ENCODE measurements at places on chromosomes 6 and 20.

- no peak for DNase-seq
Observed at GRCh38 chr6:116221911-116222310, 32.0 kb downstream of the TSPYL4 start.

DNA sequence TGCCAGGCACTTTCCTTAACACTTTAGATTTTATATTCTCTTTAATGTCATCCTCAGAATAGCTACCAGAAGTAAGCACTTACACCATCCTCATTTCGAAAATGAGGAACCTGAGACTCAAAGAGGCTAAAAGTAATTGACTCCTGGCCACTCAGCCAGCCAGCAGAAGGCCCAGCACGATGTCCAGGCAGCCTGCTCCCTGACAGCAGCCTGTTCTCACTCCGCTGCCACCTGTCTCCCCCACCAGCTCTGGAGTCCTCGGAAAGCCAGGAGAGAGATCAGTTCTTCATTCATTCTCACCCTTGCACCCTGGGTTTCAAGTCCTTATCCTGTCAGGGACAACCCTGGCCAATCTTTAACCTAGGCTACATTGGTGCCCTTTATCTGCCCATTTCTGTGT is 174.0 kb downstream of the SASH1 start:
- DNase-seq = no peak

GRCh38 chr6:19873031-19873430 is 35.9 kb downstream of the ID4 start:
- DNase-seq = no peak

- no peak for DNase-seq
Observed at GRCh38 chr20:17721802-17722486, 22.2 kb downstream of the BANF2 start.

- DNase-seq = peak; percentile 99
Observed at GRCh38 chr20:8476021-8476420, 344.0 kb downstream of the PLCB1 start.

DNA sequence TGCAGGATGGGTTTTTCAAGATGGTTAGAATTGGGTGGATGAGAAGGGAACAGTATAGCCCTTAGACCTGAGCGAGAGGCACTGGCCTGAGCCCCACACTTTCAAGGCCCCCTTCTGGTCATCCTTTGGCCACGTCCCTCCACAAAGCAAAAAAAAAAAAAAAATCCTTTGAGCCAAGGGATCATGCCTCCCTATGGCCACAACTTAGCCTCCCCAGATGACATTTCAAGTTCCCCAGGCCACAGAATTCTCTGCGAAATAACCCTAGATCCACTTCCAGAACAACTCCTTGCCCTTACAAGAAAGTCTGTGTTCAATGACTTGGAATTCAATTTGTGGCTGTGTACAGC is 30.4 kb downstream of the ELOVL2 start:
- no peak for DNase-seq

DNA sequence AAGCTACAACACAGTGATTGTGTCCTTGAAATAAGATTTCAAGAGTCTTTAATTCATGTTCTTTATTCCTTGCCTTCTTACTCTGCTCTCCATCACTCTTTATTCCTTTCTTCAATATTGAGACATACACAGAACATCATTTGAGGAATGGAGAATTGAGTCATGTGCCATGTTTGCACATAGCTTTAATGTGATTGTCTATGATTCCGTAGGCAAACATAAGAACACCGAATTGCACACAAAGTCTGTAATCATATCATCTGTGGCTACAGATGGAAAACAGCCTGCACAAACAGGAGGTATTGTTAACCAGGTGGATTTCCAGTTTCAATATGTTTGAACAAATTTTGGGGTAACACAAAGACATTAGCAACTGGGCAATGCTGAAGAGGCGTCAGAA is 571.6 kb upstream of the GJE1 start:
- no peak for DNase-seq

DNA sequence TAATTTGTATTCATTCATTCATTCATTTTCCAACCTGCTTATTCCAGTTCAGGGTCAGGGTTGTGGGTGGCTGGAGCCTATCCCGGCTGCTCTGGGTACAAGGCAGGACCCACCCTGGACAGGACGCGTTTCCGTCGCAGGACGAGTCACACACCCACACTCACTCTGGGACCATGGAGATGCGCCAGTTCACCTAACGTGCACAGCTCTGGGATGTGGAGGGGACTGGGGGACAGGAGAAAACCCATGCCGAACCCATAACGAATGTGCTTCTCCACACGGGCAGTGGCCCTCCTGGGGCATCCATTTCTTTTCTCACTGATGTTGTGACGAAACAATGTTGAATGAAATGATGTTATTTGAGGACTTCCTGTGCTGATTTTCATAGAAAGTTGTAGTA is 26.5 kb downstream of the ERMARD start:
- DNase-seq = no peak

DNA sequence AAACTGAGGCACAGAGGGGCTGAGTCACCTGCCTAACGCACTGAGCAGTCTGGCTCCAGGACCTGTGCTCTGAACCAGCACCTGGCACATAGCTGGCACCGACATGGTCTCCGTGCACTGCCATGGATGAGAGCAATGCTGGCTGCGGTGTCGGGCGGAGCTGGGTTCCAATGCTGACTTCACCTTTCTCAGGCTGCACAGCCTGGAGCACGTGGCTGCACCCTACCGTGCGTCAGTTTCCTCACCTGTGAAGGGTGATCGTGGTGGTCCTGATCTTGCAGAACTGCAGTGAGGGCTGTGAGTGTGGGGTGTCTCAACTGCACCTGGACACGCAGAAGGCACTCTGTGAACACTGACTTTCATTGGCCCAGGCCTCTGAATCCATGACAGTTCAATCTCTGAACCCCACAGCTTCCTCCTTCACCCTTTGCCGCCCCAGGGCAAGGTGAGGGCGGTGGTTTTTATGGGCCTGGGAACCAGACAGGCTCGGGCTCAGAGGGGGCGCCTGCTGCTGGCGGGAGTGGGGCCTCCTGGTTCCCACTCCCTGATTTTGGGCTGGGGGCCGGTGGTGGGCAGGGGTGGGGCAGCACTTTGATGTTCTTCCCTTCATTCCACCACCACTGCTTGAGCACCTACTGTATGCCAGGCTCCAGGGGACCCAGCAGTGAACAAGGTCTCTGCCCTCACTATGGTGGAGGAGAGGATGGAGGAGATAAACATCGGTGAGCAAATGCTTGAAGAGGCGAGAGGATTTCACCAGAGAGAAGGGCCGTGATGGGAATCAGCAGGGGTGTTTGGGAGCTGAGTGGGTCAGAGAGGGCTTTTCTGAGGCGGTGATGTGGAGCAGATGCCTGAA is 102.9 kb downstream of the CEBPB start:
- DNase-seq = no peak

DNA sequence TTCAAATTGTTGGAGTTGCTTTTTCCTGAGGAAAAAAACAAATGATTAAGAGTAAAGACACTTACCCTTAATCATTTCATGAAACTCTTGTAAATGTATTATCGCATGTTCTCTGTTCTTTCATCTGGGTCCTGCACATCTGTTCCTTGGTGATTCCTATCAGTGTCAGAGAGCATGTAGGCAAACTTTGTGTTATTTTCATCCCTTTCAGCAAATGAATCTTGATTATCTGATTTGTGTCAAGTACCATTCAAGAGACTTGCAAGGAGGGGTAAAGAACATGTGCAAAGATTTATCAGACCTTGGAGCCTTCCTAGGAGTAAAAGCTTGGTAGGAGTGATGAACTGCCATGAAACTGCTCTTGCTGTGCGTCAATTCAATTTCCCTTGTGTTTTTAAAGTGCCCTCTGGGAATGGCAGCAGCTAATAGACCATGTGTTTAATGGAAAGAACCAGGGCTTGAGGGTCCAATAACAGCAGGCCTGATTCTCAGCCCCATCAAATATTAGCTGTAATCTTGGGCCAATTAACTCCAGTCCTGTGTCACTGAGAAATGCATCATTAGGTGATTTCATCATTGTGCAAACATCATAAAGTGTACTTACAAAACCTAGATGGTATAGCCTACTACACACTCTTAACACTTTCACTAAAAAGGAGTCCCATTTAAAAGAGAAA is 118.9 kb upstream of the CEP85L start:
- DNase-seq = no peak

- no peak for DNase-seq
Observed at GRCh38 chr6:138222901-138223546, 4.7 kb upstream of the PBOV1 start.

- peak; percentile 96 for DNase-seq
Observed at GRCh38 chr6:166258854-166259276, 49.3 kb downstream of the PRR18 start.

DNA sequence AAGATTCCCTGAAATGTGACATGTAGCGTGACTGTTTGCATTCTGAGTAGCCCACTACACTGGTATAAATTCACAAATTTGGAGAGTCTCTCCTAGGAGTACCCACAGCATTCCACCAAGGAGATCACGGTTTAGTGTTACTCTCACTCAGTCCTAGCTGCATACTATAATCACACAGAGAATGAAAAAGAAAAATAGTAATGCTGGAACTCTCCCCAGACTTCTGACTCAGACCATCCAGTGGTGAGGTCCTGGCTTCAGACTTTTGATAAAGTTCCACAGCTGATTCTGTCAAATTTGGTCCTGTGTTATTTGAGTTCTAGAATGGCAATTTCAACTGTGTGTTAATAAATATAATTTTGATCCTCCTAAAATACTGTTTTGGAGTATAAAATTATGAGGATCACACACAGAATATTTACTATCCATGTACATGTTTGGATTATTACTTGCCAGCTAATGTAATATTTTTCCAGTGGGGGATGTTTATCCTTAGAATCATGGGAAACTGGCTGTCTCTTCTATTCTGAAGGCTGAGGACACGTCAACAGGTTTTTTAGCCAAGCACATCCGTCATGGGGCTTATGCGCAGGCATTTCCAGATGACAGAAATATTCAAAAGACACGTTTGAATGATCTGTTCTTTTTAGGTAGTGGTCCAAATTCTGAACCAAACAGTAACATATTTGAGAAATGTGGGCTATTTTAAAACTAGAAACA is 5.1 kb upstream of the KIAA0408 start:
- DNase-seq = no peak

DNA sequence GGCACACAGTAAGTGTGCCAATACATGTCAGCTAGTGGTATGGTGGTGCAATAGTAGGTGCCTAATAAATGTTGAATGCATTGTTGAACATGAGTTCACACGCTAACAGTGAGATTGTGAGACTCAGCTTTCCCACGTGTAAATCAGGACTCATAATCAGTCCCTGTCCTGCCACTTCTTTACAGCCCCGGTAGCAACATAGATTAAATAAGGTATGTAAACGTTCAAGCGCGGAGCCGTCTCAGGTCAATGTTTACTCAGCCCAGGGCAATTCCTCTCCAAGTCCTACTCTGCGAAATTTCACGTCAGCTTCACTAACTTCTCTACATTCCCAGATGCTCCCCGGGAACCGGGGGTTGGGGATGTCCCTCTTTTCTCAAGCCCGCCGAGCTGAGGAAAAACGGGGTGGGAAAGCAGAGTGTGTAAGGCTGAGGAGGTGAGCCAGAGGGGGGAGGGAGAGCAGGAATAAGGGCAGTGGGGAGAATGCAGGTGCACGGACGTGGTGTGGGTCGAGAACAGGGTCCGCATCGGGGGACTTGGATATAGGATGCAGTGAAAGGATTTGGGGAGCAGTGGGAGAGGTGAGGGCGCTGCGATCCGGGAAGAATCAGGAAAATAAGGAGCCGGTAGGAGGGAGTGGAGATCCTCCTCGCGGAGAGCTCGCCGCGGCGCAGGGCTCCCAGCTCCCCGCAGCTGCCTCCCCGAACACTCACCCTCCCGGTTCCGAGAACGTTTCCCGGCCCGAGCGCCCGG is 544 bp upstream of the TP53INP2 start:
- DNase-seq = no peak

DNA sequence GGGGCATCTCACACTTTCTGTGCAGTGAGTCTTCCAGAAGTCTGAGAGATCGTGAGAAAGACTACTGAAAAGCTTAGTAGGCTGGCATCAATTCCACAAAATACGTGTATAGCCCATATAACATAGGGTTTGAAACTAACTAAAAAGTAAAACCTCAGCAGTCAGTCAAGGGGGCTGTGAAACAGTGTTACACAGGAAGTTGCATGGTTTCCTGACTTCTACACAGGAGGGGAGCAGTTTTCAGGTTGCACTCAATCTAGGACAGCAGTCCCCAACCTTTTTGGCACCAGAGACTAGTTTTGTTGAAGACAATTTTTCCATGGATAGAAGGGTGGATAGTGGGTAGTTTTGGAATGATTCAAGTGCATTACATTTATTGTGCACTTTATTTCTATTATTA is 4.7 kb upstream of the LY86 start:
- DNase-seq = peak; percentile 82

DNA sequence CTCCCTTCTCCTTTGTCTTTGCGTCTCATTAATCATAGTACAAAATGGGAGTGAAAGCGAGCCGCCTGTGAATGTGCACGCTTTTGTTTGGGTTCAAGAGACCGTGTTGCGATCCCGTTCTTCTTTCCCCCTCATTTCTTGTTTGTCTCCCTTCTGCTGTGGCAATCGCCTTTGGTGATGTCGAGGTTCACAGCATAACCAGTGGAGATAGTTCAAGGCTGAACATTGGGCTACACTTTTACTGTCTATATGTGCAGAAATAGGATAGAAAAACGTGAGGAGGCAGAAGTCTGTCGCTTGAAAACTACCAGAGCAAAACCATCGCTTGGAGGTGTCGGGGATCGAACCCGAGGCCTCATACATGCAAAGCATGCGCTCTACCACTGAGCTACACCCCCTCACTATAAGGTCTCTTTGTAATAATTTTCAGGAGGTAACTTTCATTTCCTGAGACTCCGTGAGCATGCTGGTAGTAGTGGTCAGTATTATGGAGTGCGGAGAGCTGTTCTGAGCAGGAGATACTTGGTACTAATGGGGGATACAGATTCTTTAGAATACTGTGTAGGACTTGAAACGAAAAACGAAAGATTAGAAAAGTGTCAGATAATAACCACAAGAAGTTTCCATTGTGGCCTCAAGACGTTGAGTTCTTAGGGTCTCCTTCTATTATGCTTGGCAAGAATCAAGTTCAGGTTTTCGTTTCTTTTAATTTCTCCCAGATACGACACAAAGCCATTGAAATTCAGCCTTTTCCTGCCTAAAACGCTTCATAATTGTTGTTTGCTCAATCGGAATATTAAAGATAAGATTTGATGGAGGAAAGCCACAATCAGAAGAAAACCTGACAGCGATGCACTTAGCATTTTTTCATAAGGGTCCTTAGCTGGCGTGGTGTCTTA is 106.6 kb downstream of the TRIM27 start:
- no peak for DNase-seq

- no peak for DNase-seq
Observed at GRCh38 chr20:15674253-15675060, 898.8 kb downstream of the KIF16B start.

All from AML-193 (cell line).